ENCODE measurements at places on chromosomes 6 and 20.

DNA sequence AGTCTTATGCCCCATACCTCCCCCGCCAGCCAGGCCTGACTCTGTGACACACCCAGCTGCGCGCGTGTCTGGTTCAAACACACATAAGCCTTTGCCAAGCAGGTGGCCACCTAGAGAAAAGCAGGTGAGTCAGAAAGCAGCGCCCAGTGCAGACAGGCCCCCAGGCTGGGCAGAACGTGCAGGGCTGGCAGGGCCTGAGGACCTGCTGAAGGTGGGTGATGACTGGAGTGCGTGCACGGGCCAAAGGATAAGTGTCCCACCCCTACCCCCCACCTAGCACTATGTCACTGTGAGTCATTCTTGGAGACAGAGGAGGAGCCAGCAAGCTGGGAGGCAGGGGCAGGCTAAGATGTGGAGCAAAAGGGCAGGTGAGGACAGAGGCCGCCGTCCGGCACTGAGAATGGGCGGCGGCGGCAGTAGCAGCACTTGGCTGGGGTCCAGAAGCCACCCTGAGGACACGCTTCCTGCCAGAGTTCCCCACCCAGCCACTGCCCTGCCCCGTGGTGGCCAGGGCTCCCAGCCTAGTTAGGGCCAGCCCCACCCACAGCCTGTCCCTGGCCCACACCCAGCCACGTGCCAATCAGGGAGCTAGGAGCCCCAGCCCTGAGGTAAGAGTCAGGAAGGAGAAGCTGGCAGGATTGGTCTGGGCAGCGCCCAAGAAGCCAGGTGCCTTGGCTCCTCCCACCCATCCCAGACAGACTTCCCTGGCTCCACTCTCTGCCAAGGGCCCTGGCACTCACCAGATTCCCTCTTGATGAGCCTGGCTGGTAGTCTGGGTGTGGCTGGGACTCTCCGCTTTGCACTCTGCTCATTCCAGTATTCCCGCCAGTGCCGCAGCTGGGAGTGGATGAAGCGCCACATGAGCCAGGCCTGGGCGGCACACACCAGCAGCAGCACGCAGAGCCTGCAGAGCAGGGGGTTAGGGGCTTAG is 72.7 kb downstream of the TRAM2 start:
- peak; percentile 66 for DNase-seq

DNA sequence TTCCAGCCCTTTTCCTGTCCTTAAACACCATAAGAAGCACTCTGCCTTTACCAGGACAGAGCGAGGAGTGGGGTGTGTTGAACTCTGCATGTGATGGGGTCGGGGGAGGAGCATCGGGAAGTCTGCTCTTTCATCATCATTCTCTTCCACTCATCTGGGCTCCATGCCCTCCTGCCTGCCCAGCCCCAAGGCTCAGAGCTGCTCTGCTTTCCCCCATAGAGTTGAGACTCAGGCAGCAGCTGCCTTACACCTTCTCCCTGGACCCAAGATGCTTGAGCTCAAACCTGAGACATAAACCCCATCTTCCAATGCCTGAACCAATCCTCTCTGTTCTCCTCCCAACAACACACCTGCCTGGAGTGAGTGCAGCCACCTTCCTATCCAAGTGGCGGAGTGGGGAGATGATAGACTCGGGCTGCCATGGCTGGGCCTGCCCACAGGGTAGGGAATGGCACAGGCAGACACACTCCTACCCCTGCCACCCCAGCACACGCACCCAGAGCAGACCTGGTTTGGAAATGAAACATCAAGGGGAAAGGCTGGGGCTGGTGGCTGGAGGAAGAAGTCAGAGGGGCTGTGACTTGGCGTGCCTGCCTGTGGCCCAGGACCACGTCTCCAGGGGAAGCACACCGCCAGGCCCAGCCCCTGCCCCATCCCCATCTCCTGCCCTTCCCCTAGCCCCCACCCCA is 28.4 kb downstream of the TFEB start:
- peak; percentile 57 for DNase-seq

DNA sequence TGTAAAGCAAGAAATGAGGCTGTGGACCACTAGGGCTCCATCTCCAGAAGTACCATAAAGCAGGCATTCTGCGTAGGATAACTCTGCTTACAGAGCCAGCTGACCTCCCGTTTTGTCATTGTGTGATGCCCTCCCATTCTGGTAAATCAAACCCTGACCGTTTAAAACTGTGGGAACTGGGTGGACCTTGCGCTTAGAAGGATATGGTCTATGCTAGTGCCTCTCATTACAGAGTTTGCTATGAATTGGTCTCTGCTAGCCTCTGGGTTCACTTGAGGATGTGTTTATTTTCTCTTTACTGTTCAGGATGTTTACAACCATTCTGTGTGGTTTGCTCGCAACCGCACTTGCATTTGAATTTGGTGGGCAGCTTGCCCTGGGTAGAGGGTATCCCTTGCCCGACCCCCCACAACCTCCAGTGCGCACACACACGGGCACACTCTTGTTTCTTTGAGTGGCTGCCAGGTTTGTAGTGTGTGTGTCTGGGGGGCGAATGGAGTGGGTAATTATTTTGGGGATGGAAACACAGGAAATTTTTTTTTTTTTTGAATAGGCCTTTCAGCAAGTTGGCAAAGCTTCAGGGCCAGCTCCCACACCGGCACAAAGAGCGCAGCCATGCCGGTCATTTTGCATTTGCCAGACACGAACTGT is 198.3 kb downstream of the JARID2 start:
- no peak for DNase-seq

DNA sequence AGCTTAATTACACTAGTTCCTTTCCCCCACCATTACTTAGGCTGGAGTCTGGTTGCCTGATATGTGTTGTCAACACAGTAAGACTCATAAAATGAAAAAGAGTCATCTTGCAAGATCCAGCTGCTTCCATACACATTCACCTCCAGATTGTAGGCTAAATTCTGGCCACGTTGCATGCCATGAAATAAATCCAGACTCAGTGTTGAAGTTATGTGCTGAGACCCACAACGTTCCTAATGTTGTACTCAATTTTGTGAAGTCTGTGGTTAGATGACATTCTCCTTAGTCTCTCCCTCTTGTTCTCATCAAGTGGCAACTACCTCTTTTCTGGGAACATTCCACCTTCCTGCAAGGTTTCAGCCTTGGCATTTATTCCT is 212.3 kb downstream of the LMBRD1 start:
- DNase-seq = peak; percentile 86

- no peak for DNase-seq
Observed at GRCh38 chr20:41670631-41671030, 52.5 kb upstream of the CHD6 start.

- DNase-seq = peak; percentile 72
Observed at GRCh38 chr6:148629181-148629580, 117.6 kb upstream of the UST start.

DNA sequence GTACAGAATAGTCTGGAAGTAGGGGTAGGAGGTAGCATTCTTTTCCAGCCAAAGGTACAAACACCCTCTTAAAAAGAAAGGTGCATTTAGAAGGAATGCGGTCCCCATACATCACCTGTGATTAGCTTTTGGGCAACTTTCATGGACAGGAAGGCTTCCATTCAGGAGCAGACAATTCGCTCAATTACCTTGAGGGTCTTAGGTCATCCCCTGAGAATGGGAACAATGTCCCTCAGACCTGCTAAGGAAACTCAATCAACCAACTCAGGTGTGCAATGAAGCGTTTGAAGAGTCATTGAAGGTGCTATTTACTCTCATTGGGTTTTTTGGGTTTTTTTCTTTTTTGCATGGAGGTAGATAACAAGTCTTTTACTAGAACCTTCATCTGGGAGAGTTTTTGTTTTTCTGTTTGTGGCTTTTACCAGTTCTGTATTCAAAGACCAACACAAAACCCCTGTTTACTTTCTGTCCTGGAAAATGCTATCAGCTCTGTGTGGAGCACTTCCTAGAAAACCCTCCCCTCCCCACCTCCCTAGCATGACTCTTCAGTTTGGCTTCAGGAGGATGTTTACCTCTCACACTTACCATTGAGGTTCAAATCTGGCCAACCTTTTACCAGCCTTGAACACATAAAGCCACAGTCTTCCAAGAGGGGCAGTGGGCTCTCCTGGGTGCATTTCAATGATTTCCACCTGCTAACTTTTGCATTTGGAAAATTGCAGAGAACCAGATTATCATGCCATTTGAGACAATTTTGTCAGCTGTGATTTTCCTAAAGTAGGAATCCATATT is 271.2 kb upstream of the PRDM1 start:
- no peak for DNase-seq
